Activated naive CD4-positive, alpha-beta T cell (primary cell): ENCODE measurements at places on chromosomes 11 and 22.

GRCh38 chr11:113241636-113242054 is 72.7 kb upstream of the TTC12 start:
- DNase-seq = no peak

GRCh38 chr22:40178417-40179409 is 988 bp downstream of the TNRC6B start:
- DNase-seq = no peak

DNA sequence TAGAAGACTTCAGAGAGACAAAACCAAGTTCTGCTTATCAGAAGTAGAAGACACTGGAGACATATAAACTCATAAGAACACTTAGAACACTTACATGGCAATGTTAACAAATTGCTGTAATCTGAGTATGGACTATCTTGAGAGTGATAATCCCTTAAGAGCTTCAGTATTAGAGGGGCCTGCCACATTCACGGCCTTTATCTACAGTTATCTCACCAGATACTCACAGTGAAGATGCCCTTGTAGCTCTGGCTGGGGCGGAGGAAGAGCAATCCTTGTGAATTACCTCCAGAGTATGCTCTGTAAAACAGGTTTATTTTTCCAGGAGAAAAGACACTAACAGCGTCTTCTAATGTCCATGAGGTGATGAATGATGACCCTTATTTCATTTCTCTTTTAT is 762.8 kb downstream of the FAM181B start:
- DNase-seq = no peak

- no peak for DNase-seq
These were observed 91.7 kb downstream of the PIWIL4 start for GRCh38 chr11:94658888-94659287.

GRCh38 chr22:32469799-32470212 is 4.8 kb upstream of the FBXO7 start:
- no peak for DNase-seq

GRCh38 chr11:10935015-10935559 is 77.2 kb upstream of the ZBED5 start:
- DNase-seq = no peak

- DNase-seq = no peak
These were observed 286.7 kb downstream of the TBC1D22A start for GRCh38 chr22:47049078-47049624.

GRCh38 chr11:116871248-116871647 is 33.8 kb upstream of the APOA1 start:
- DNase-seq = no peak

DNA sequence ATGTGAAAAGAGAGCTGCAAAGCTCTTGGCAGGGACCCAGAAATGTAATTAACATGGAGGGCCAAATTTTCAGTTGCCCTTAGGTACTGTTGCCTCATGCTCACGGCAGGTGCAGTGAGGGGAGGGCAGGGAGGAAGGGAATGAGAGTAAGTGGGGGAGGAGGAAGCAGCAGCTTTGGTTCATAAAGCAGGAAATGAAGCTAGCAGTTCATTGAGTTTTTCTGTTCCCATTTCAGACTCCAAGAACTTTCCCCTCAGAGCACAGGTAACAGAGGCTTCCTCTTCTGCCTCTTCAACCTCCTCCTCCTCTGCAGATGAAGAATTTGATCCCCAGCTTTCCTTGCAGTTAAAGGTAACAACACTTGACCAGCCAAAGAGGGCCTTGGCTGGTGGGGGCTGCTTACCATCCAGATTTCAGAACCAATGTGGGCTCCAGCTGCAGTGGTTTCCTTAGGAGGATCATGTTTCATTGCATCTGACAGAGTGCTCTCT is 57.9 kb upstream of the PARVA start:
- DNase-seq = no peak

- no peak for DNase-seq
These were observed 2.9 kb downstream of the BIRC3 start for GRCh38 chr11:102320188-102320587.

GRCh38 chr11:35275786-35276170 is 136.8 kb downstream of the CD44 start:
- no peak for DNase-seq

GRCh38 chr22:50058061-50058905 is at the start of gene TTLL8:
Gene TTLL8, minus strand, starts transcription at chr22:50058298.
- DNase-seq = no peak

DNA sequence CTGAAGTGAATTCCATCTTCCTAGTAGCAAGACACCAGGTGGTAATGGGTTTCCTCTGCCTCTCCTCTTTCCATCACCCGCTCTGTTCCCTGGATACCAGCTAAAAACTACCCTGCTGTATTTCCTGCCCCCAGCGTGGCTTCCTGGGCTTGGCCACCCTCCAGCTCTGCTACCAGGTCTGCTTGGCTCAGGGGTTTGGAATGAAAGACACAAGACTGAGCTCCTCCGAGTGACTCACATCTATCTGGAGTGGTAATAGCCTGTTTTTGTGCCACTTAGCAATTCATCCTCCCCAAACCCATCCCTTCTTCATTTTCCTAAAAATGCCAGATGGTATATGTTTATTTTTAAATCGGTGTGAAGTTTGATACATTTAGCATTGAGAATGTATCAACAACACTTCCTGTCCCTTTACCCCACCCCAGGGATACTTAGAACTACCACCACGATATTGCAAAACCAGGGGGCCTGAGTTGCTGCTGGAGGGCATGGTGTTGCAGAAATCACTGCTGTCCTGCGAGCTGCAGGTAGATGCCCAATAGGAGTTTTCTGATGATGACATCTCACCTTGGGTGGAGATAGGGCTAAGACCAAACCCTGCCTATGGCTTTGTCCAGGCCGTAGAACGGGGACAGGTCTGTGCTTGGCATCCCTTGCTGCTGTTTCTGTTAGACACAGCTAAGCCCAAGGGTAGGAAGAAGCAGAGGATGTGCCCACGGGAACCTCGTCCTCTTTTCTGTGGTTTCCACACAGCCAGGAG is 7.5 kb upstream of the MICAL3 start:
- no peak for DNase-seq

DNA sequence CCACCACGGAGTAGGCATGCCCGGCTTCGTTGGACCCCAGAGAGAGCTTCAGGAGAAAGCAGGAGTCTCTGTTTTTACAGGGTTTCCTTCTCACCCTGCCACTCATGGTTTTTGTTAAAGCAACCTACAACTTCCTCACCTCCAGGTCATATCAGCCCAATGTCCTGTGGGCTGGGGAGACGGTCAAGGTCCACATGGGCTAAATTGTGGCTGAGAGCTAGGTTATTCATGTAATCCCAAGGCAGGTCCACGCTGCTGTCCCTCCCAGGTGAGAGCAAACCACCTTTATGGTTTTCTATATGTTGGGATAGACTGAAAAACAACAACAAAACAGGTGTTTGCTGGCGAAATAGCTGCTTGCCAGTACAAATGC is 19.5 kb downstream of the TSPAN32 start:
- no peak for DNase-seq

- no peak for DNase-seq
These were observed 105.2 kb downstream of the NAV2 start for GRCh38 chr11:19817870-19818269.

GRCh38 chr11:43951231-43951630 is 8.8 kb downstream of the C11orf96 start:
- no peak for DNase-seq

GRCh38 chr11:124518989-124519451 is 24.4 kb downstream of the OR8B12 start:
- no peak for DNase-seq

DNA sequence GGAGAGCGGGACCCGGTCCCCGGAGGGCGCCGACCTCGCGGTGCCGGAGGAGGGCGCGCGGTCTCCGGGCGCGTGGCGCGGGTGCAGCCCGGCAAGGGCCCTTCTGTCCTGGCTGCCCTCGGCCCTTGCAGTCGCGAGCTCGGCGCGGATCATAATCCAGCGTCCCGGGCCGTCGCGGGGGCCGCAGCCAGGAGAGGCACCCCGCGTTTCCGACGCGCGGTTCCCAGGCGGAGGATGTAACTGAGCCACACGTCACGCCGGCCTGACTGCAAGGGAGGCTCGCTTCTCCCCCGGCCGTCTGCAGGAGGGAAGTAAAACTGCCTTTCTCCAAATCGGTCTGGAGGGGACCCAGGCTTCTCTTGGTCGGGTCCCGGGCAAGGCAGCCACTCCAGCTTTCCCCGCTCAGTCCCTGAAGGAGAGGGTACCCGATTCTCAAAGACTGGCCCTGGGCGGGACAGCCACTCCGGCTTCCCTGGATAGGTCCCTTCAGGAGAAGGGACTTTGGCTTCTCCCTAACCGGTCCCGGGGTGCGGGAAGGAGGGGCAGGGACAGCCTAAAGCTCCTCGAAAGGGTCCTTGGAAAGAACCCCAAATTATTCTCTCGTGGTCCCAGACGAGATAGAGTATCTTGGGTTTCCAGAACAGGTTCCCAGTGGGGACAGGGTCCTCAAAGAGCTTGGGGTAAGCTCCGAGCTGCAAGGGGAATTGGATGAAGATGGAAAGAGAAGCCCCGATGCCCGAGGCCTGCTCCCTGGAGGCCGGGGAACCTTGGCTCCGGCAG is 836 bp downstream of the SPON1 start:
- DNase-seq = no peak

- no peak for DNase-seq
These were observed 21.9 kb downstream of the KRTAP5-5 start for GRCh38 chr11:1651411-1651980.

GRCh38 chr11:100833276-100833675 is 146.2 kb downstream of the ARHGAP42 start:
- DNase-seq = no peak

GRCh38 chr11:130473795-130474377 is 25.4 kb downstream of the ADAMTS15 start:
- no peak for DNase-seq

- no peak for DNase-seq
These were observed 54.1 kb downstream of the ANO5 start for GRCh38 chr11:22246992-22247391.

- DNase-seq = no peak
These were observed 59.0 kb downstream of the CEP57 start for GRCh38 chr11:95849087-95849825.
